ENCODE measurements at places on chromosomes 4 and X. TPM values are rescaled to one million over a fixed set of nuclear protein-coding genes. Genes with fewer than 3 reads are reported as not detected.

GRCh38 chr4:185207466-185207865 lies 1.9 kb upstream of the SNX25 start:
- no peak overlapping the region for H3K27ac ChIP-seq
- H3K27me3 ChIP-seq = no peaks in the 10 kb centered on the region
- DNase-seq = no peak
- H3K36me3 ChIP-seq = no peaks in the 10 kb centered on the region

DNA sequence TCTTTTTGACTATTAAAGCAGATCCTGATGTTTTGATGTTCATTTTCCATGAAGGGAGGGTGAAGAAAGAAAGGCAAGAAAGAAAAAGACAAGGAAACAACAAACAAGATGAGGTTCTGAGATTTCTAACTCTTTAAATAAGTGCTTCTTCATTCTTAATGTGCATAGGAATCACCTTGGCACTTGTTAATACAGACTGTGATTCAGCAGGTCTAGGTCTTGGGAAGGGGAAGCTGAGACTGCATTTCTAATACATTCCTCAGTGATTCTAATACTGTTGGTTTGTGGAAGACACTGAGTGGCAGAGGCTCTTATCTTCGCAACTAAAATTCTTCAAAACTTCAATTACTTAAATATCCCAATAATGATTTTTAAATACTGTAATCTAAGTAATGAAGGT lies 95.2 kb upstream of the NAP1L5 start:
- no peak for DNase-seq
- H3K4me3 ChIP-seq = no peak overlapping the region
- peak overlapping the region; percentile 38 for H3K27ac ChIP-seq
- H3K27me3 ChIP-seq = no peaks in the 10 kb centered on the region
- peaks cover 14% of the 10 kb centered on the region for H3K4me1 ChIP-seq

BMPR1B gene
- total RNA-seq = 3.0 TPM

IRS4 gene
- total RNA-seq = not detected

GRCh38 chr4:36286481-36286871 lies 5.1 kb downstream of the DTHD1 start:
- no peak overlapping the region for H3K27ac ChIP-seq
- no peaks in the 10 kb centered on the region for H3K27me3 ChIP-seq
- DNase-seq = no peak
- H3K36me3 ChIP-seq = no peaks in the 10 kb centered on the region

DNA sequence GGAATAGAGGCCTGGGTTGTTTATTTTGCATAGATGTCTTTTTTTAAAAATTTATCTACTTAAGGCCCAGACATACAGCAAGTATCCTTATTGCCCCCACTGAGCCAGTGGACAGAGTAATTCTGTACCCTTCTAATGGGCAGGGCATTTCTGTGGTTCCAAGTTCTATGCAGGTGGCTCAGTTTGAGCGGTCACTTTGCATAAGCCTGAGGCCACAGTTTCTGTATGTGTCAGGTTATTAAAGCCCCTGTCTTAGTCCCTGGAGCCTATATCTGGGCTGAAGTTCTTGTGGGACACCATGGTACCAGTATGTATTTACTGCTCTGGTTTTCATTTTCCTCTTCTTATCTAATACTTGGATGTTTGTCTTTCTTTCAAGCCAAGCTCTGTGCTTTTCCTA lies 168.8 kb downstream of the MID1IP1 start:
- no peaks in the 10 kb centered on the region for H3K27me3 ChIP-seq
- DNase-seq = no peak
- H3K4me3 ChIP-seq = no peak overlapping the region

DNA sequence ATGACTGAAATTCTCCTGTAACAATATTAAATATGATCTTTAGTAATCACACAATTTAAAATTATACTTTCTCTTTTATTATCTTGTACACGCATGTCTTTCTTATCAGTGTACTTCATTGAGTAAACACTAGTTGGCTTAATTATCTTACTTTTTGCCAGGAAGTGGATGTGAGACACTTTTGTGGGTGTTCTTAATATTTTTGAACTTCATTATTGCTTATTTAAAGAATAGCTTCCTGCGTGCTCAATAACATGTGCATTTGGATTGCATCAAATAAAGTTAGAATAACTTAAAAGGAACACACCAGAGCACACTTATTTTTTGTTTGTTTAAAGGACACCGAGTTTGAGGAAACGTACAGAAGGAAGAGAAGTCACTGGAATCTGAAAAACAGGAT lies 128.5 kb upstream of the VEGFC start:
- H3K27ac ChIP-seq = no peak overlapping the region
- no peak overlapping the region for H3K4me3 ChIP-seq
- no peak for DNase-seq
- H3K27me3 ChIP-seq = no peaks in the 10 kb centered on the region

DNA sequence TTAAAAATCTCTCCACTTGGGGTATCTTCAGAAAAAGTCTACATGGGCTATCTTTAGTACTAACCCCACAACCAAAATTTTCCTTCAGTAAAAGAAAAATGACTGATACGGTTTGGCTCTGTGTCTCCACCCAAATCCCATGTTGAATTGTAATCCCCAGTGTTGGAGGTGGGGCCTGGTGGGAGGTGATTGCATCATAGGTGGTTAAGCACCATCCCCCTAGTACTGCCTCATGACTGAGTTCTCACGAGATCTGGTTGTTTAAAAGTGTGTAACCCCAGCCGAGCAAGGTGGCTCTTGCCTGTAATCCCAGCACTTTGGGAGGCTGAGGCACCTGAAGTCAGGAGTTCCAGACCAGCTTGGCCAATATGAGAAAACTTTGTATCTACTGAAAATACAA lies 66.8 kb downstream of the USP46 start:
- no peaks in the 10 kb centered on the region for H3K4me1 ChIP-seq
- H3K4me3 ChIP-seq = no peak overlapping the region
- no peak for DNase-seq
- H3K36me3 ChIP-seq = peaks cover 17% of the 10 kb centered on the region
- H3K27me3 ChIP-seq = no peaks in the 10 kb centered on the region

DNA sequence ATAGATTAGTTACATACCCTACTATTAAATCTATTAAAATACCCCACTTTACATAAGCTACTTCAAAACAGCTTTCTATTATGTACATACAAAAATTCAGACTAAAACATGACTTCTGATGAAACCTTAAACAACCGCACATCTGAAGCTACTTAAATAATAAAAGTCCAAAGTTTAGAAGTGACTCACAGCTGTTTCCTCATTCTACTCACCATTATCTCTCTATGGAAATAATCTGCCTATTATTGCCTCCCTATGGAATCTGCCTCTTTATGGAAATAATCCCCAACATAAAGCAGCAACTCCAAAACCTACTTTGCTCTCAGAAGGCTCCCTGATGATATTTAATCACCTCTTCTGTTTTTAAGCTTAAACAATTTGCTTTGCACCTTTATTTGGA lies 15.7 kb upstream of the BANK1 start:
- DNase-seq = no peak
- no peak overlapping the region for H3K4me3 ChIP-seq
- no peaks in the 10 kb centered on the region for H3K36me3 ChIP-seq
- no peak overlapping the region for H3K27ac ChIP-seq
- H3K4me1 ChIP-seq = no peaks in the 10 kb centered on the region

CTAG2 gene
- not detected for total RNA-seq

DNA sequence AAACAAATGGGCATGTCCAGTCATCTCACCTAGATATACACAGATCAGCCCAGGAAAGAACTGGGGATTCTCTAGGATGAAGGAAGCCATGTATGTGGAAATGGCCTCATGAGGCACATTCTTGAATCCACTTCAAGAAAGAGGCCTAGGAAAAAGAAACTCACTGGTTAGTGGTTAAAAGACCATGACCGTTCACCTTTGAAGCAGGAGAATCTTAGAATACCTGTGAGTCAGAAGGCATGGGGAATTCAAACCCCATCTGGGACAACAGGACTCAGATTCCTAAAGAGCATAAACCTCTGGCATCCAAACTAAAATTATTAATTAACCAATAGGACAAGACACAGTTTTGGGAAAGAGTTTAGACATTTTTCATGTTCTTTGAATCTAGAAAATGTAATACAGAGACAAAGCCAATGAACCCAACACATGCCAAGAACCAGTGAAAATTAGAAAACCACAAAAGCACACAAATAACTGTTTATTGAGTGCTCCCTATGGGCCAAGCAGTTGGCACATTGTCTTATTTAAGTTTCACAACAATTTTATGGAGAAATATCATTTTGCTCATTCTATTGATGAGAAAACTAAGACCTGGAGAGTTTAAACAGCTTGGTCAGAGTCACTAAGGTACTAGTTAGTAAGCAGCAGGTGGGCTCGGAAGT lies 97.5 kb downstream of the NPNT start:
- peaks cover 12% of the 10 kb centered on the region for H3K4me1 ChIP-seq
- no peak for DNase-seq

GRCh38 chrX:13780868-13781427 lies 35.9 kb downstream of the GPM6B start:
- no peak overlapping the region for H3K27ac ChIP-seq
- DNase-seq = no peak
- no peaks in the 10 kb centered on the region for H3K27me3 ChIP-seq
- no peaks in the 10 kb centered on the region for H3K4me1 ChIP-seq
- H3K4me3 ChIP-seq = no peak overlapping the region
- peaks cover 5% of the 10 kb centered on the region for H3K36me3 ChIP-seq

GRCh38 chrX:139213241-139213709 lies 317.3 kb upstream of the F9 start:
- H3K36me3 ChIP-seq = no peaks in the 10 kb centered on the region
- no peaks in the 10 kb centered on the region for H3K27me3 ChIP-seq
- H3K4me1 ChIP-seq = no peaks in the 10 kb centered on the region

PPARGC1A gene
- total RNA-seq = 14.2 TPM

- H3K36me3 ChIP-seq = no peaks in the 10 kb centered on the region
- no peak overlapping the region for H3K27ac ChIP-seq
- peak; percentile 5 for DNase-seq
- H3K4me3 ChIP-seq = no peak overlapping the region
- no peaks in the 10 kb centered on the region for H3K27me3 ChIP-seq
Measured at GRCh38 chrX:56783996-56784620, 55.1 kb downstream of the NBDY start.

DNA sequence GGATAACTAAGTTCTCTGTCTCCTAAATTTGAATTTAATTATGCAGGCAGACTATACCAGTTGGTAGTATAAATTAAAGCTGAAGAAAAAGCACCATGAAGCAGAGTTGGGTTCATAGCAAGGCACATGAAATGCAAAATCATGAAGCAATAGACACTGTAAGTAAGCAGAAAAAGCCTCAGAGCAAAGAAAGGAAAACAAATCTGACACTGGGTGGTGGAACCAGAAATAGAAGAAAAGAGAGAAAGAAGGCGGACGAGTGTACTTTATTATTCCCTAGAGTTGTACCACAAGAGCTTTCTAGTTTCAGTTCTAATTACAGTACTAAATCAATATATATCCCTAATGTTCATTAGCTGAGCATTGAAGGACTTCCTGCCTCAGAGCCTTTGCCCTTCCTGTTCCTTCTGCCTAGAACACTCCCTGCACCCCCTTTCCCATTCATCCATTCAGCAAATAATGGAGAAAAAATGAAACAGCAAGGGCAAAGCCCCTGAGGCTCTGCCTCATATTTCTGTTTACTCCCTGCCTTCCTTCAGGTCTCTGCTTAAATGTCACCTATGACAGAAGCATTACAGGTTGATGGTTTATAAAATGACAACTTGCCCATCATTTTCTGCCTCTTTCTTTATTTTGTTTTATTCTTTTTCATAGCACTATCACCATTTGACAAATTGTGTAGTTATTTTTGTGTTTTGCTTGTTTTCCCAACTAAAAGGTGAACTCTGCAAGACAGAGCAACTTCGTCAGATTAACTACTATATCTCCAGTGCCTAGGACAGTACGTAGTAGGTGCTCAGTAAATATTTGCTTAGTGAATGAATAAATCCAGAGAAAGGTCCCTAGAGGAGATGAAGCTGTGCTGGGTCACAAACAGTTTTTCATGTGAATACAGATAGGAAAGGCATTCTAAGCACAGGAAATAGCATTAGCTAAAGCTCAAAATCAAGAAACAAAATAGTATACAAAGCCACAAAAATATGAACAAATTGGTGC lies 154.0 kb upstream of the RASGEF1B start:
- H3K27ac ChIP-seq = no peak overlapping the region
- H3K4me1 ChIP-seq = no peaks in the 10 kb centered on the region
- H3K4me3 ChIP-seq = no peak overlapping the region
- H3K36me3 ChIP-seq = no peaks in the 10 kb centered on the region

DNA sequence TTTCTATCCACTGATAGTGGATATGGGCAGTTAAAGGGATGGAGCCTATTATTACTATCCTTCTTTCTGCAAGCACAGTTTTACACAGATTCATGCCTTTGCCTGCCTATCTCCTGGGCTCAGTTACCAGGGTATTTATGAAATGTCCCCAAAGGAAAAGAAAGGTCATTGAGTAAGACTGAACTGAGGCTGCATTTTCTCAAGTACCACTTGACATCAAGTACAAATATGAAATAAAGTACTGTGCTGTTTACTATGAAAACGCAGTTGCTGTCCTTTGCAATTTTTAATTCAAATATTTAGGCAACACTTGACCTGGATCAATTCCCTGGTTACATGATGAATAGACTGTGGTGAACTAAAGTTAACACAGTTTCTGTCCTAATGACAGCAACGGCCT lies 23.5 kb upstream of the SPANXN4 start:
- no peak overlapping the region for H3K4me3 ChIP-seq
- no peak overlapping the region for H3K27ac ChIP-seq
- H3K4me1 ChIP-seq = no peaks in the 10 kb centered on the region

PPP4R3C gene
- not detected for total RNA-seq

GRCh38 chrX:13357925-13358324 lies 38.1 kb upstream of the ATXN3L start:
- no peaks in the 10 kb centered on the region for H3K36me3 ChIP-seq
- no peaks in the 10 kb centered on the region for H3K27me3 ChIP-seq
- no peaks in the 10 kb centered on the region for H3K4me1 ChIP-seq
- H3K4me3 ChIP-seq = no peak overlapping the region

- no peaks in the 10 kb centered on the region for H3K27me3 ChIP-seq
- no peak overlapping the region for H3K4me3 ChIP-seq
- no peak for DNase-seq
- H3K27ac ChIP-seq = no peak overlapping the region
- H3K36me3 ChIP-seq = no peaks in the 10 kb centered on the region
- H3K4me1 ChIP-seq = no peaks in the 10 kb centered on the region
Measured at GRCh38 chr4:110211007-110211769, 12.8 kb upstream of the ELOVL6 start.

DNA sequence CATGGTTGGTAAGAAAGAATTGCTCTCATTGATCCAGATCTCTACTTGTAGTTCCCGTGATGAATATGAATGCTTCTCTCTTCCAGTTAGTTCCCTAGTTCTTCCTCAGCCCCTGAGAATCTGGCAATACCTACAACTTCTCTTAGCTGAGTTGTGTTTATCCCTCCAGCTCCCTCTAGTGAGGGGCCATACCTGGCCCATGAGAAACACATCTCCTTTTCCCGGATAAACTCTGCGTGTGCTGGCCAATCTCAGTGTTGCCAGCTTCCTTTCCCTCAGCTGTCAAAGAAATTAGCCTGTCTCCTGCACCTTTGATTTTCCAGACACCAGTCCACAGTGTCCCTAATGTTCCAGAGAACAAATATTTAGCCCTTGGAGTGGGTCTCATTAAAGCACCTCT lies 5.7 kb downstream of the CBLL2 start:
- no peaks in the 10 kb centered on the region for H3K36me3 ChIP-seq
- no peak overlapping the region for H3K4me3 ChIP-seq
- DNase-seq = no peak
- H3K27ac ChIP-seq = no peak overlapping the region
- no peaks in the 10 kb centered on the region for H3K27me3 ChIP-seq
- no peaks in the 10 kb centered on the region for H3K4me1 ChIP-seq

Measured in upper lobe of right lung (tissue), 1 donor.